ENCODE measurements at places on chromosomes 7 and 10. TPM values are rescaled to one million over a fixed set of nuclear protein-coding genes. Genes with fewer than 3 reads are reported as not detected.

Gene PNLIPRP3
- not detected for total RNA-seq

Gene GPR146
- 20.3 TPM for total RNA-seq

Gene NPC1L1
- 2.2 TPM for total RNA-seq

Gene STAG3
- total RNA-seq: 0.95 TPM

Gene ADCY1
- 0.14 TPM for total RNA-seq

Gene FRMD4A
- 81.0 TPM for total RNA-seq

Gene BAIAP2L1
- total RNA-seq: 0.63 TPM

Gene SPDYE1
- not detected for total RNA-seq

Gene COL26A1
- total RNA-seq: 0.14 TPM

Gene HIBADH
- 21.7 TPM for total RNA-seq

Gene MCM7
- 23.6 TPM for total RNA-seq

Gene FAM20C
- total RNA-seq: 32.5 TPM

Gene NXPH1
- not detected for total RNA-seq

Gene ANKRD22
- not detected for total RNA-seq

Gene OR6V1
- not detected for total RNA-seq

Gene MKX
- 2.7 TPM for total RNA-seq

Gene CNNM1
- 0.35 TPM for total RNA-seq

Gene ZDHHC4
- total RNA-seq: 101 TPM

Gene SMKR1
- not detected for total RNA-seq

Gene RHOBTB1
- total RNA-seq: 16.7 TPM

Gene AS3MT
- total RNA-seq: 6.2 TPM

Gene KIF11
- 0.81 TPM for total RNA-seq

Gene AGR3
- not detected for total RNA-seq

Gene TUBB8
- not detected for total RNA-seq

Gene RADIL
- 14.4 TPM for total RNA-seq

Gene CDC14C
- total RNA-seq: not detected

Gene VWC2
- 0.14 TPM for total RNA-seq

Gene HOXA4
- 3.7 TPM for total RNA-seq

Gene SHOC2
- 115 TPM for total RNA-seq

Gene BHLHA15
- not detected for total RNA-seq

Gene CRHR2
- total RNA-seq: 0.21 TPM

Gene HOXA3
- 6.5 TPM for total RNA-seq

Gene GPR15LG
- total RNA-seq: not detected

Gene CFTR
- not detected for total RNA-seq

Gene TMEM236
- 1.1 TPM for total RNA-seq

Gene ACSM6
- total RNA-seq: not detected

Gene ANKRD61
- not detected for total RNA-seq

Gene TET1
- total RNA-seq: 4.0 TPM

Gene TMEM140
- 20.6 TPM for total RNA-seq

Gene CAMK2B
- 2.8 TPM for total RNA-seq

Gene CRYGN
- 0.35 TPM for total RNA-seq

Gene VOPP1
- total RNA-seq: 131 TPM

Gene CRPPA
- 2.1 TPM for total RNA-seq

Gene FANK1
- not detected for total RNA-seq

Gene OR2A42
- total RNA-seq: not detected

Gene ZNF775
- 4.2 TPM for total RNA-seq

Gene NUTM2D
- total RNA-seq: 11.8 TPM

Gene ACTR1A
- total RNA-seq: 98.0 TPM

Gene EPHA1
- 0.49 TPM for total RNA-seq

Gene SYPL1
- 47.1 TPM for total RNA-seq

Gene CYP2C8
- total RNA-seq: not detected

Gene PDSS1
- 5.4 TPM for total RNA-seq

Gene ANXA7
- 120 TPM for total RNA-seq

Gene WNT16
- total RNA-seq: not detected

Measured in thoracic aorta (tissue), 2 donors.